ENCODE measurements at places on chromosomes 4 and X.
A peak's percentile ranks its signal among the peaks of the same experiment; 100 is the strongest.

- no peak for DNase-seq
Observed at GRCh38 chrX:109327251-109327650, 154.6 kb downstream of the GUCY2F start.

DNA sequence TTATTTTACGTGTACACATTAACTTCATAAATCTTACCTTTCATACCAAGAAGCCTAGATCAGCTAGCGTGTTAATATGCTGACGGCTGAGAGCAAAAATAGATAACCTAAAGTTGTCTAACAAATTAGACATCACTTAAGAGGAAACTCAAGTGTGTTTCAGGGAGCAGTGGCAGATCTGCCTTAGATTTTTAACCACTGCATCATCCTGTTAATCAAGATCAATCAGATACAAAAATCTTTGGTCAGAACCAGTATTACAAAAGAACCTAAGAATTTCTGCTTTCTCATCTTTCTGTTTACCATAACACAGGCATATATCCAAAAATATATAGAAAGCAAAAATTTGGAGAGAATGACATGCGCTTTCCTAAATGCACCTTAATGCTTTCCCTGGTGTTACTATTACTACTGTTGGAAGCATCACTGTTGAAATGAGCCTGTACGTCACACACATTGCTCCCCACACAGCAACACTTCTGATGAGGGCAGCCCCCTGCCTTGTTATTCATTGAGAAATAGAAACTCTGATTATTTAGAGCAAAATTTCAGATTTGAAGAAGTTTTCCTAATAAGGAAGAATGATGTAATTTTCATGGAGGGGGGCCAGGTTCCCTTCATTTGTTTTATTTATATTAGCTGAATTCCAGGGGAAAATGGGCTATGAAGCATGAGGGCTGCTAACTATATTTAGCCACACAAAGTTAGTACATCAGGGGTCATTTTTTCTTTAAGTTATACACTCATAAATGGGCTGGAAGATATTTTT, 152.3 kb downstream of the CBR4 start:
- DNase-seq = no peak

DNA sequence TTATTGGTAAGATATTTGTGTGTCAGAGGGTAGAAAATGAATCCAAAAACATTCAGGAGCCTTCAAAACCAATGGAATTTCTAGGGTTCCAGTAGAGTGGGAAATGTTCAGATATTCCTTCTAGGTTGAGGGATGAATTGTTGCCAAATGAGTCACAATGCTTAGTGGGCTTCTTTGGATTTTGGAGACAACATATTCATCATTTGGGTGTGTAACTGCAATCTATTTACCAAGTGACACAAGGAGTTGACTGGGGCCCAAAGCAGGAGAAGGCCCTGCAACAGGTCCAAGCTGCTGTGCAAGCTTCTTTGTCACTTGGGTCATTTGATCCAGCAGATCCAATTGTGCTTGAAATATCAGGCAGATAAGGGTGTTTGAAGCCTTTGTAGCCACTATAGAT, 551.5 kb upstream of the PITX2 start:
- DNase-seq = no peak

DNA sequence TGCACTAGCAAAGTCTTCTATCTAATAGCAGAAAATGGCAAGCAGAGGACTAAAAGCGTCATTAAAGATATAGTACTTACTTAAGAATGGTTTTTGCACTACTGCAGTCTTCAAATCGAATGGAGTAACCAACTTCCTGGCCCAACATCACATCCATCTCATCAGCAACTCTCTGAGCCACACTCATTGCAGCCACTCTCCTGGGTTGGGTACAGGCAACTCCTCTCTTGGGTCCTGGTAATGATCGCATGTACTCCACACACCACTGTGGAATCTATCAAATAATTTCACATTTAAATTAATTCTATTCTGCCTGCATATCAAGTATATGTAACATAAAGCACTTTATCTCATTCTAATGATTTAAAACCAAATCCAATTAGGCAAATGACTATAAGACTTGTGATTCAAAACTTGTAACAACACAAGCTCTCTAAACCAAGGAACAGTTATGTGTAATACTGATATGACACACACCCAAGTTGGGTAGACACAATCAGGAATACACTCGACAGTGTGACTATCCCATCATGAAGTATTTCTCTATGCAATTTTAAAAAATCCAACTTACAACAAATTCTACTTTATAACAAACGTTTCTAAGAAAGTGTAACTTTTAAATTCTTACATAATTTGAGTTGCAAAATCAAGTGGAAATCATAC, 13.6 kb downstream of the DHX15 start:
- no peak for DNase-seq

- no peak for DNase-seq
Observed at GRCh38 chr4:76874176-76874575, 23.8 kb downstream of the SOWAHB start.

- DNase-seq = no peak
Observed at GRCh38 chrX:71955530-71956120, 45.0 kb downstream of the NHSL2 start.

DNA sequence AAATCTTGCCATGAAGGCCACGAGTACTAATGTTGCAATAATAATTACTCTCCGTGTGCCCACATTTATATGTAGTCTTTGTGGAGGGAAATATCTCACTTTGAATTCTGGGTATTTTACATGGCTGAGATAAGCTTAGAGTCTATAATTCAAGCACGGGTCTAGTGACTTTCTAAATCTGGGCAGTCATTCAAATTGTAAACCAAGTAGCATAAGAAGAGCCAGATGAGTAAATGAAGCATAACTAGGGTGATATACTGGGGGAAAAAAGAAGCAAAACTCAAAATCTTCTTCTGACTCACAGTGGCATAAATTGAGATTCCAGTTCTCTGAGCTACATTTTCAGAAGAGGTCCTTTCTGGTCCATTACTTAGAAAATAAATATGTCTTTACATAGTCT, 53.0 kb downstream of the MAPK10 start:
- no peak for DNase-seq

DNA sequence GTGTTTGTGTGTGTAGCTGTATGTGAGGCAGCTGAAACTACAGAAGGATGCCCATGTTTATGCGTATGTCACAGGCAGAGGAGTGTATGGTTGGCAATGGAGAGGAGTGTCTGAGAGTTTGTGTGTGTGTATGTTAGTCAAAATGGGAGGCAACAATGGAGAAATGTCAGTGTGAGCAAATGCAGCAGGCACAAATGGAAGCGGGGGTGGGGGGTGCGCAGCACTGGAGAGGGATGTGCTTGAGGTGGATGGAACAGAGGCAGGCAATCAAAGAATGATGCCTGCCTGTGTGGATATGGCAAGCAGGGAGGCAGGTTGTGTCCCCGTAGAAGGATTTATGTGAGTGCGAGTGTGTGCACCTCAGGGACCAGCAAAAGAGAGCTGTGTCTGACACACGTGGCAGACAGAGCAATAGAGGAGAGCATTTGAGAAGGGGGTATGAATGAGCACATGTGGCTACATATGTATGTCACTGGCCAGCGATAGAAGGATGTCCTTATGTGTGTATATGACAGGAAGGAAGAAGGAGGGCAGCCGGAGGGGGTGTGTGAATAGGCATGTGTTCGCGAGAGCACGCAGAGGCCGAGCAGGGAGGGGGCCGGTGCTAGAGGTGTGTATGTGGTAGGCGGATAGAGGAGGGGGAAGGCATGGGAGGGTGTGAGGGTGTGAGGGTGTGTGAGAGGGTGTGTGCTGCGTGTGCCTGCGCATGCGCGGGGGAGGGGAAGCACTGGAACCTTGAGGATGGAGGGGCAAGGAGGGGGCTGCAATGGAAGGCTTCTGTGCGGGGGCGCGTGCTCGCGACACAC, 1.1 kb downstream of the PJA1 start:
- peak; percentile 36 for DNase-seq

- DNase-seq = no peak
Observed at GRCh38 chr4:5750946-5751665, 40.1 kb downstream of the EVC start.

- DNase-seq = no peak
Observed at GRCh38 chr4:118842055-118842454, 6.1 kb upstream of the SEC24D start.

- no peak for DNase-seq
Observed at GRCh38 chrX:30262763-30263162, 15.8 kb downstream of the MAGEB1 start.

- no peak for DNase-seq
Observed at GRCh38 chrX:10854594-10854993, 234.2 kb upstream of the MID1 start.

DNA sequence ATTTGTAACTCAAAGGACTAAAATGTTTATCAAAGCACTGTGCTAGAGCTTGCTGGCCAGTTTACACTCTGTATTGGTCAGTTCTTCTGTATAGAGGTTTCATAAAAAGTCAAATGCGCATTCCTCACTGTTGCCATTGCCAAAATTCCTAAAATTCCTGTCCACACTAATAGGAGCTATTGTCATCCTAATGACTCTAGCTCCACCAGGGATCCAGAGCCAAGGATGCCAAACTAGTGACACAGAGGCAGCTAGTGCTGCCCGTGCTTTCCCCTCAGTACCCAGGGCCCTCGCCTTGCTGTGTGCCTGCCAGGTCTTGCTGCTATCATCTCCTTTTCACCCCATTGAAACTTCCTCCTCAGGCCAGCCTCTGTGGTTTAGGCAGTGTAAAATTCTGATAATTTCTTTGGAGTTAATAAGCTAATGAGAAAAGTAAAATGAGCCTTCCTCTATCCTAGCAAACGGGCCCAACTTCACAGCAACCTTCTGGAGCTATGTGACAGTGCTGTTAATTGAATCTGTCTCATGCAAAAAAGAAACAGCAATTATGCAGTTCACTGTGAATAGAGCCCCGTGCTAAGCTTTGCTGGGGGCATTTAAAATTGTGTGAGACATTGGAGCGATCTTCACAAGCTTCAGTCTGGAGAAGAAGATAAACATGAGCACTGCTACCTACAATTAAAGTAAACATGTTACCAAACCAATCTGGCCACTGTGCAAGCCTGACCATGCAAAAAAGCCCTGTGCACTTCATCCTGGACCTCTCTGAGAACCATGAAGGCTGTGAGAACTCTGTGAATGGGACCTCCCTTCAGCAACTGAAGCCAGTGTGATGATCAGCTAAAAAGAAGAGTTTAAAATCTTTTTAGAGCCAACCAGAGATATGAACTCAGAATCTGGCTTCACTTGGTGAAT, 43.1 kb upstream of the FGF2 start:
- no peak for DNase-seq

DNA sequence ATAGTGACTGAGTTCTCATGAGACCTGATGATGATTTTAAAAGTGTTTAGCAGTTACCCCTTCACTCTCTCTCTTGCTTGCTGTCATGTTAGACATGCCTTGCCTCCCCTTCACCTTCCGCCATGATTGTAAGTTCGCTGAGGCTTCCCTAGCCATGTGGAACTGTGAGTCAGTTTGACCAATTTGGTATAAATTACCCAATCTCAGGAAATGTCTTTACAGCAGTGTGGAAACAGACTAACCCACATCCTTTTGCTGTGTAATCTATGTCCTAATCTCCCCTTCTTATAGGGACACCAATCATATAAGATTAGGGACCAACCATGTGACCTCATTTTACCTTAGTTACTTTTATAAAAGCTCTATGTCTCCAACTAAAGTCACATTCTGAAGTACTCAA, 677.8 kb downstream of the ADGRL3 start:
- DNase-seq = no peak

GRCh38 chr4:52876069-52876468, 14.0 kb downstream of the RASL11B start:
- DNase-seq = no peak

GRCh38 chr4:100555611-100556337, 38.0 kb upstream of the EMCN start:
- no peak for DNase-seq

DNA sequence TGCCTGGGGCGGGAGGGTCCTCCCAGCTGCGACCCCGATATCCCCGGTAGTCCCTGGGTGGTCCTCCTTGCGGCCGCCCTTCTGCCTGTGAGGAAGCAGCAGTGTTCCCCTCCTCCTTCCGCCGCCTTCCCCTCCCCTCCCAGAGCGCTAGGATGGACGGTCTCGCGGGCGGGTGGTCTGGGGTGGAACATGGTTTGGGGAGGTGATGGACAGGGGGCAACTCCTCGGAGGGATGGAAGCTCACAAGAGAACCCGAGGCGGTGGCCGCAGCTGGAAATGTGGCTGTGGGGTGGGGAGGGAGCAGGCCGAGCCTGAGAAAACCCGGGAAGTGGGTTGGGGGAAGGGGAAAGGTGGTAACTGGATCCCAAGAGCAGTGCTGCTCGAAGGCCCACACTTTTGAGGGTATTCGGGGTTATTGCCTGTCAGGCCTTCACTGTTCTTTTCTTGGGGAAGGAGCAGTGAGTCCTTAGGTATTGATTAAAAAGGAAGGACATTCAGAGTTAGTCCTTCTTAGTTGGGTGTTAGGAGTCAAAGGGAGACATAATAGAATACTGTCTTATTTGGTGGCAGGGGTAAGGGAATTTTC, 581 bp downstream of the UBE2K start:
- peak; percentile 56 for DNase-seq

- no peak for DNase-seq
Observed at GRCh38 chrX:124388562-124388961, 42.2 kb downstream of the SH2D1A start.

GRCh38 chrX:17590892-17591740, 146.2 kb upstream of the SCML1 start:
- no peak for DNase-seq

- no peak for DNase-seq
Observed at GRCh38 chr4:16819652-16820051, 78.8 kb downstream of the LDB2 start.

DNA sequence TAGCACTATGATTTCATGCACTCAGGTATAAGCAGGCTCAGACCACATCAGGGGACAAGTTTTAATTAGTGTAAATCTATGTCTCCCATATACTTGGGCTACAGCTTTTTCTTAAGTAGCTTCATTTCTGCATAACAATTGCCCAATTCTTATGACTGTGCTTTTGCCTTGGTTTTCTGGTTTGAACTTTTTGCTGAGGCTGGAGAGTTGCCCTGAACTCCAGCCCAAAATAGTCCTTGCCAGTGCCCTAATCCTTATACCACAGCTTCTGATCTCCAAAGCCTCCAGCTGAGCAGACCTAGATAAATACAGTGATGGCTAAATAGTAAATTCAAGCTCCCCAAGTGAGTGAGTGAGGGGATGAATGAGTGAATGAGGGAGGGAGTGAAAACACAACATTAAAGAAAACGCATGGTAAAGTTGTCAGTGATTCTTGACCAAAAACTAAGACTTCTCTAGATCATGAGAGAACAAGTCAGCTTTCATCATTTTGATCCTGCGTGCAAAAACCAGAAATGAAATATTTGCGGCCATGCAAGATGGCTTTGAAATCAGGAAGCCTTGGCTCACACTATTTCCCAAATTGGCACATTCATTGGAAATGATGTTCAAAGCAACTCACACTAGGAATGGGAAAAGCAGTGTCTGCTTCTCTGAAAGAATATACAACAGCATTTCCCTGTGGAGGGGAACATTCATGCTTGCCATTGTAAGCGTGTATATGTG, 437.1 kb upstream of the CTSO start:
- no peak for DNase-seq

- no peak for DNase-seq
Observed at GRCh38 chr4:40247350-40247749, 50.5 kb downstream of the RHOH start.

- DNase-seq = no peak
Observed at GRCh38 chr4:2442175-2442993, 23.6 kb downstream of the CFAP99 start.
